ENCODE measurements at places on chromosomes 7 and 10.

DNA sequence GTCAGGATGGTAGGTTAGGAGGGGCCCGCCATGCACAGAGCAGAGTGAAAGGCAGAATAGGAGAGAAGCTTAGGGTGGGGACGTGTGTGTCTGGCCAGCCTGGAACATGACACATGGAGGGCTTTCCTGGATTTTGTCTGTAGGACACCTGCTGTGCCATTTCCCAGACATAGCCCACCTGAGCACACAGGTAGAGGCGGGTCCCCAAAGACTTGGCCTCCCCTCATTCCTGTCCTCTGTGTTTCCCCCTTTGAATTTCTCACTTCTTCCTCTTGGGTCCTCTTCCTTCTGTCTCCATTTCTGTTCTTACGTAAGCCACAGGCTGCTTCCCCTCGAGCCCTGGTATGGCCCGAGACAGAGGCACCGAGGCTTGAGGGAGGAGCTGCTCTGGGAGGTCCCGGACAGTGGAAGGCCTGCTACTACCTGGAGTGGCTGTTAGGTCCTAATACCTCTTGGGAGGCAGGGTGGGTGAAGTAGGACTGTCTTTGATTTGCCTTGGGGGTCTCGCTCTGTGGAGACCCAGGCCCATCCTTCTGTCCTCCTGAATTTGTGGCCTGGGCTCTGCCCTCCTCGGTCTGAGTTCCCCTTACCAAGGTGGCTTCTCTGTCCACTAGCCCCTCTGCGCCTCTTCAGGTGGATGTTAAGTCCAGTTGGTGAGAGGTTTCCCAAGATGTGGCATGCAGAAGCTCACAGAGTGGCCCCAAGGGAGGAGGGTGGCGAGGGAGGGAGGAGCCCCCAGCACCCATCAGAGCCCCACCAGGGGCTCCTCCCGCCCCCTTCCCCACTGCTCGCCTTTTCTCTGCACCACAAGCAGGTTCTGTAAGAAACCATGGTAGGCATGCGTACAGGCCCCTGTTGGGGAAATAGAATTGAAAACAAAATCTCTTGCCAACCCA is 5.5 kb downstream of the ZNF775 start:
- DNase-seq, result no peak

DNA sequence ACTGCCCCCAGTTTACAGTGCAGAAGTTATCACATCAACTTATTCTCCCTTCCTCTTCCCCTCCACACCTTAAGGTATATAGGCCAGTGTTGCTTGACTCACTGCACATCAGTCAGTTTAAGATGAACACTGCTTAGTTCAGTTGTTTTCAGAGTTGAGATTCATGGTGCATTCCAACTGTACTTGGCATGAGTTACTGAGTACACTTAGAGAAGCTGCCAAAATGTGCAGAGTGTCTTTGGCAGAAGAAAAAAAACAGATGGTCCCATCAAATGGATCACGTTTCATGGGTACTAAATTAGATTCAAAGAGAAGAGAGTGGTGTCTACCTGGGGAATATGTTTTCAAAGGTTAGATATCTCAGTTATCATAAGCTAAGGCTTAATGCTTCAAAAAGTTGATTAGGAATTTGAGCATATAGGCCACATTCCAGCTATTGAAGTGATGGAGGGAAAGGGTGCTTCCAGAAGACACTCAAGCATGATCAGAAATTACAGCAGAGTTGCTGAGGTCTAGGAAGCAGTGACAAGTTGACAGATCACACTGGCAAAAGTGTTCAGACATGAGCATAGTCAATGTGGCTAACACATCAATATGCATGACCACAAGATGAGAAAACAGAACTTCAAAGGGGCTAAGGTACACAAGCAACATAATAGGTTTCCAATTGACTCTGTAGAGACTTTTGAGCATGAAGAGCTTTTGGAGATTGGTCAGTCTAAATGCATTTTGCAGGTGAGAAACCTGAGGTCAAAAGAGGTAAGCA is 579.2 kb upstream of the CELF2 start:
- DNase-seq, result no peak

- no peak for DNase-seq
Observed at GRCh38 chr7:23093546-23093945, 12.0 kb upstream of the KLHL7 start.

- no peak for DNase-seq
Observed at GRCh38 chr10:103202319-103202718, 9.2 kb upstream of the NT5C2 start.

DNA sequence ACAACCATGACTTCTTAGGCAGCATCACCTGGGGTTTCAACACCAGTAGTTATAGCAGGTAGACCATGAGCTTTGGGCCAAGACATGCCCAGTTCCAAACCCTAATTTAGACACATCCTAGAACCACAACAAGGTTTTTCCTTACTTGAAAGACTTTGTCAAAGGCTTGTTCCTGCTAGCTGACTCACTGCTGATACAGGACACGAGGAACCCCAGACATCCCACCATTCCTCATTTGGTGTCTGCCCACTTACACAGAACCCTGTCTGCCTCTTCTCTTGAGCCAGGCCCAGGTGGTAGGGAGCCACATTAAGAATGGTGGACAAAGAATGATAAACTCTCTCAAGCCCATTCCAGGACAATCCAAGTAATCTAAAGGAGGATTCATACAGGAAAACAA is 109.0 kb downstream of the CCDC71L start:
- DNase-seq, result no peak

- no peak for DNase-seq
Observed at GRCh38 chr7:150649080-150649385, 16.8 kb upstream of the GIMAP6 start.

- no peak for DNase-seq
Observed at GRCh38 chr10:46237815-46238510, 48.8 kb upstream of the ANTXRL start.

DNA sequence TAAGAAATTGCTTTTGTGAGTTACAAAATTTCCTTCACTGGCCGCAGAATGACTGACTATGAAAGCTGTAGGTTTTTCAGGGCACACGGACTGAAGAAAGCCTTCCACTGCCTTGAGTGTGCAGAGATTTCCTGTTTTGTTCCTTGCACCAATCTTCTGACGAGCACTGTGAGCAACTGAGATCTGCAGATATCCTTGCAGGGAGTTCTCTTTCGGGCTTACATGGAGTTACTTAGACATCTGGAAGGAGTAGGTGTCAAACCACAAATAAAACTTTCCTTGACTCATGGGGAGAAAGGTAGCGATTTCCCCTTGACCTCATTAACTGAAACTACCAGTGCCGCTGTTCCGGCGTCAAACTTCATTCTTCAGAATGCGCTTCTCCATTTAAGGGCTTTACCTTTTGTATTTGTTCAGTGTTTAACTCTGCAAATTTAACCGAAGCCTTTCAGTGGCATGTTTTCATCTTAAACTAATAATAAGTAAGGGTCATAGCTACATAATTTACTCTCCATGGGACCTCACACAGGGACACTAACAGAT is 1175.3 kb downstream of the GATA3 start:
- DNase-seq, result no peak

DNA sequence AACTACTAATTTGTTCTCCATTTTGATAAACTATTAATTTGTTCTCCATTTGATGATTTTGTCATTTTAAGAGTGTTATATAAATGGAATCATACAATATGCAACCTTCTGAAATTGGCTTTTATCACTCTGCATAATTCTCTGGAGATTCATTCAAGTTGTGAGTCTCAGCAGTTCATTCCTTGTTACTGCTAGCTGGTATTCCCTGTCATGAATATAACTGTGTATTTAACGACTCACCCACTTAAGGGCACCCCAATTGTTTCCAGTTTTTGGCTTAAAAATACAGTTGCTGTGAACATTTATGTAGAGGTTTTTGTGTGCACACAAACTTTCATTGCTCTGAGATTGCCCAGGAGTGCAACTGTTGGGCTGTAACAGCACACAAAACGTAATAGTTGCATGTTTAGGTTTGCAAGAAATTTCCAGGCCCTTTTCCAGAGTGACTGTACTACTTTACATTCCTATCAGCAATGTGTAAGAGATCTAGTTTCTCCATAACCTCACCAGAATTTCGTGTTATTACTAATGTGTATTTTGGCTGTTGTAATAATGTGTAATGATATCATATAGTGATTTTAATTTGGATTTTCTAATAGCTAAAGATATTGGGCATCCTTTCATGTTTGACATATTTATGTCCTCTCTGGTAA is 153.2 kb upstream of the ADCY1 start:
- DNase-seq, result no peak

DNA sequence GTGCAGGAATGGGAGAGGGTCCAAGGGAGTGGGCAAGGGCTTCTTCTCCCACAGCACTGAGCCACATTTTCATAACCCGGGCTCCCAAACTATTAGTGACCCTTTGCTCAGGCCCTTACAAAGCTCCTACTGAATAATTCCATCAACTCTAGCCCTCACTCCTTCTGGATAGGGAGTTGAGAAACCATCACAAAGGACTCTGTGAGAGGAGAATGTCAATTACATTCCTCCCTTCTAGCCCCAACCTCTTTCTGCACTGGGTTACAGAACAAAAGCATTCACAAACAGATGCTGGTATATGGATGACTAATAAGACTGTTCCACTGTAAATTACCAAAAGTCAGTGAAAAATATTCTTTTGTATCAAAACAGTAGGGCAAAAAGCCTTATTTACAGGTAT is 203.7 kb downstream of the SORCS1 start:
- DNase-seq, result no peak

GRCh38 chr7:7207876-7208275 is 25.5 kb downstream of the C1GALT1 start:
- no peak for DNase-seq

DNA sequence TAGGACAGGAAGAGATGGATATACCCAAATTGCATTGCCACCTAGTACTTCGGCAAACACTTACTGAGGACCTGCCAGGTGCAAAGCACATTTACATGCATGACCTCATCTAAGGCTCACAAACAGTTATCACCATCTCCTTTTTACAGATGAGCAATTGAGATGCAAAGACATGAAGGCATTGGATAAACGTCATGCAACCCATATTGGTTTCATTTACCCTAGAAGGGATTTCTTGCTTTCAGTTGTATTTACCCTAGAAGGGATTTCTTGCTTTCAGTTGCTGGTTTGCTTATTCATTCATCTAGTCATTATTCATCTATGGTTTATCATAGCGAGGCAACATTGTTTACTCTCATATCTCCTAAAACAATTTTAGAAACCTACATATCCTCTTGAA is 52.2 kb downstream of the STEAP1B start:
- no peak for DNase-seq

GRCh38 chr7:151936207-151936606 is 20.0 kb upstream of the GALNTL5 start:
- no peak for DNase-seq

- DNase-seq, result no peak
Observed at GRCh38 chr10:6135589-6136168, 46.8 kb downstream of the RBM17 start.

DNA sequence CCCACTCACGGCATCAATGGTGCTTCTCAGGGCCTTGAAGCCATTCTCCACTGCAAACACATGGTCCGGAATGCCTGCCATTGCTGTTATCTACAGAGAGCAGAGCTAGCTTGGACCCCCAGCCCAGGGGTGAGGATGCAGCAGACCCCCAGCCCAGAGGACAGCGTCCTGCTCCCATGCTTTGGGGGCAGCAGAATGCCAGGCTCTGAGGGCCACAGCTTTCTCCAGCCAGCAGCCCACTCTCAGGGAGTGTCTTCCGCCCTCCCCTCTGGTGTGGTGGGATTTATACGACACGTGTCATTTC is 48.1 kb upstream of the MSMB start:
- DNase-seq, result no peak

DNA sequence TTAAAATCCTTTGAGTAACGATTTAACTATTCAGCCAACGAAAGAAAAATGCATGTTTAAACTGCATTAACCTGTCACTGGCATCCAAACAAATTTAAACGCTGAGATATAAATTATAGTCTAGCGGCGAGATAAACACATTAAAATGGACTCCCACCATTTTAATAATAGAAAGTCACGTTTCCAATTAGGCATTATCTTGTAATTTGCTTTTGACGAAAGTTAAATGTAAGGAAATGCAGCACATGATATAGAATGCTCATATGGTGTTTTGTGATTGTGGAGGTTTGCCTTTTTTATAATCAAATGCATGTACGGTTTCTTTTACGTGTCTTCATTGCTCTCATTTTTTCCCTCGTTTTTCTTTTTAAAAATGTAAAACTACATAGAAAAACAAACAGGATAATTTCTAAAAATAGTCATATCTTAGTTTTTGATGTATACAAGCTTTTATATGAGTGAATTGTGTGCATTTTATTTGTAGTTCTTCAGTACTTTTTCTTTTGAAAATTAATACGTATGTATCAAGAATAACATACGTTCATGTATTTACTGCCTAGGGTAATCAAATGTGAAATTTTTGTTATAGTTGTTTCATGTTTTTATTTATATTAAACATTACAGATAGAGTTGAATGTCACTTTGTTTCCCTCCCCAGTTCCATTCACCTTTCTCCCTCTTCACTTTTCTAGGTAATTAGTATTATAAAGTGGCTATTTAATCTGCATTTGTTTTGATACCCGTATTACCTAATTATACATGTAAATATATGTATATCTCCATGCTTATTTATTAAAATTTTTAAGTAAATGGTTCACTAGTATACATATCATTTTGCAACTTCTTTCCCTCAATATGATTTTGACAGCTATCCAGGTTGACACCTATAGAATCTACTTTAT is 1.1 kb upstream of the KLF14 start:
- DNase-seq, result no peak

Measured in stimulated activated CD8-positive, alpha-beta memory T cell treated with anti-CD3 and anti-CD28 coated beads, Interleukin-7, amount 100 ng/mL, for 1 hour (primary cell).